ENCODE measurements at places on chromosomes 7 and 10.

DNA sequence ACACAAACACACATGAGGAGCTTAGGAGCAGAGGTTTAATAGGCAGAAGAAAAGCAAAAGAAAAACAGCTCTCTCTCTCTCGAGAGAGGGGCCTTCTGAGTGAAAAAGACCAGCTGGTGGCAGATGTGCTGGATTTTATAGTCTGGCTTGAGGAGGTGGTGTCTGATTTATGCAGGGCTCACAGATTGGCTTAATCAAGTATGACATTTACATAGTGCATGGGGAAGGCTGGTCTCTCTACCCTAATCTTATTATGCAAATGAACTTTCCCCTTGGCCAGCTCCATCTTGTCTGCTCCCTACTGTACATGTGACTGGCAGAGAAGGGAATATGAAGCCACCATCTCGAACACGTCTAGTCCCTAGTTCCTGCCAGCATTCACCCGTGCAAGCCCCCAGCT, 219.5 kb upstream of the ZNF804B start:
- no peak for DNase-seq

- no peak for DNase-seq
These were observed 46.1 kb downstream of the PPIF start for GRCh38 chr10:79393221-79393923.

DNA sequence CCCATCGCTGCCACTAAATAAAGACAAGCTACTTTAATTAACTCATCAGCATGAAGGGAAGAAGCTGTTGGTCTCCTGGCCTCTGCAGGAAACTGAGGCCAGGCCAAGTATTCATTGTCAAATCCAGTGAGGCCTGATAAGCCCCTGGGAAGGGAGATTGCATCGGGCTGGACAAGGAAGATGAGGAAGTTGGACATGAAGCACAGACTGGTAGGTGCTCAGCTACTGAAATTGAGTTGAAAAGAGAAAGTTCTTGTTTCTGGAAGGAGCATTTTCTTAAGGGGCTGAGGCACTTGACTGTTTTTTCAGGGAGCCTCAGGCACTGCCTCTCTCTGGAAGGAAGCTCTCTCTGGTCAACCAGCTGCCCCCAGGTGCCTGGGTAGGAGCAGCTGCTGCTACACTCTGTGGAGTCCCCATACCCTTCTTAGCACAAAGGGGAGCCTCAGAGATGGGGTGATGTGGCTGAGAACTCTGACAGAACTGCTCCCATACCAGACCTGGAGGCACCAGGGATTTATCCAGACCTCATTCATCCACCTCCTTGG, 90.3 kb upstream of the IKZF1 start:
- no peak for DNase-seq

DNA sequence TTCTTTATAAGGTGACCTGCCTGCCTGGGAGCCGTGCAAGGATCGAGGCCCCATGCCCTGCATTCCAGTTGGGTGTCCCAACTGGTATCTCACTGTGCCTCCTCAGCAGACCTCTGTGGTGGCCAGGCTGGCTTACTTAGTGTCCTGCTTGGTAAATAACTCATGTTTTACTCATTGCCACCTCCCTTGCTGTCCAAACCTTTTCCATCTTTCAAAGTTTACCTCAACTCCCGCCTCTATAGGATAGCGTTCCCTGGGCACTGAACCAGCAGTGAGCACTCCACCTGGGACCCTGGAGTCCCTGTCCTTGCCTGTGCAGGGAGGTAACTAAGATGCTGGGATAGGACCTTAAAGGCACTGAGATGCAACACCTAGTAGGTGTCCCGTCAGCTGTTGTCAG, 33.6 kb downstream of the SLC18A2 start:
- no peak for DNase-seq

GRCh38 chr10:102613286-102613685, 31.0 kb upstream of the TRIM8 start:
- no peak for DNase-seq

DNA sequence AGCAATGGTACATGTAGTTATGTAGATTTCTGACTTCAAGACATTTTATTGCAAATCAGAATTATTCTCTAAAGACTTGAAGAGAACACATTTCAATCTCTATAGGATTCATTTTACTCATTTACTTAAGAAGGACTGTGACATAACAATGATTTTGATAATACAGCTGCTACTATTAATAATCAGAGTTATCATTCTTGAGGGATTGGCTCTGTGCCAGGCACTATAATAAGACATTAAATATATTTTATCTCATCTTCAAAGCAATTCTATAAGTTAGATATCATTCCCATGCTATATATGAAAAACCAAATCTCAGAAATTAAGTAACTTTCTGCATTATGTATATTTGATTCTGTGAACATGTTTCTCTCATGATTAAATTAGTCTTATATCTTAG, 103.7 kb upstream of the CALCR start:
- DNase-seq, result no peak

- peak; percentile 46 for DNase-seq
These were observed 1.5 kb downstream of the GIMAP8 start for GRCh38 chr7:150451833-150452461.

DNA sequence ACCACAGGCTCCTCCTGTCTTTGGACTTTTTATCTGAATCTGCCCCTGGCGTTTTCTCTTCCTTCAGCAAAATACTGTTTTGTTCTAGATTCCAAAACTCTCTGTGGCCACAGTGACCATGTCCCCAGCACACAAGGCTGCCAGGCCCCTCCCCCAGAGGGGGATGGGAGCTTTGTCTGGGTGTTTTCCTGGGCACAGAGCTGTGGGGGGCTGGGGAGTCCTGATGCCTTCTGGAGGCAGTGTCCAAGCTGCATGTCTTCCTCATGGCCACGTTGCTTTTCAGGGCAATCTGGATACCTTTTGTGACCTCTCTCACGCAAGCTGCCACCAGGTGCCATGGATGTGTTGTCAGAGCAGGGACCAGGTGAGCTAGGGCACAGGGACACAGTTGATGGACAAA, 26.2 kb downstream of the ANTXRL start:
- no peak for DNase-seq

GRCh38 chr7:2983586-2983985, 60.1 kb downstream of the CARD11 start:
- DNase-seq, result no peak

DNA sequence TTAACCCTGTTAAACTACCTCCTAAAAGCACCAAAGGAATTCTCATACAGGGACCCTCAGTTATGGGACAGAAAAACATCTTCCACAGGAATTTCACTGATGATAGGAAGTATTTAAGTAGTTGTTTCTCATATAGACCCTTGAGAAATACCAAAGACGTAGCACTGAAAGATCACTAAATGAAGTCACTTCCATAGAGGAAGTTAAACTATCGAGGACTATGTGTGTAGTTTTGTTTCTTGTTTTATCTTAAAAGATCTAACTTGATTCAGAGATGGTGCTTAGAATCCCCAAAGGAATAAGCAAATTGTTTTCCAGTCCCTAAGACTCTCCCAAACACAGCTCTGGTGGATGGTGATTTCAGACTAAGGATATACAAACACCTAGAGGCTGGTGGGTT, 94.8 kb upstream of the AFAP1L2 start:
- no peak for DNase-seq

DNA sequence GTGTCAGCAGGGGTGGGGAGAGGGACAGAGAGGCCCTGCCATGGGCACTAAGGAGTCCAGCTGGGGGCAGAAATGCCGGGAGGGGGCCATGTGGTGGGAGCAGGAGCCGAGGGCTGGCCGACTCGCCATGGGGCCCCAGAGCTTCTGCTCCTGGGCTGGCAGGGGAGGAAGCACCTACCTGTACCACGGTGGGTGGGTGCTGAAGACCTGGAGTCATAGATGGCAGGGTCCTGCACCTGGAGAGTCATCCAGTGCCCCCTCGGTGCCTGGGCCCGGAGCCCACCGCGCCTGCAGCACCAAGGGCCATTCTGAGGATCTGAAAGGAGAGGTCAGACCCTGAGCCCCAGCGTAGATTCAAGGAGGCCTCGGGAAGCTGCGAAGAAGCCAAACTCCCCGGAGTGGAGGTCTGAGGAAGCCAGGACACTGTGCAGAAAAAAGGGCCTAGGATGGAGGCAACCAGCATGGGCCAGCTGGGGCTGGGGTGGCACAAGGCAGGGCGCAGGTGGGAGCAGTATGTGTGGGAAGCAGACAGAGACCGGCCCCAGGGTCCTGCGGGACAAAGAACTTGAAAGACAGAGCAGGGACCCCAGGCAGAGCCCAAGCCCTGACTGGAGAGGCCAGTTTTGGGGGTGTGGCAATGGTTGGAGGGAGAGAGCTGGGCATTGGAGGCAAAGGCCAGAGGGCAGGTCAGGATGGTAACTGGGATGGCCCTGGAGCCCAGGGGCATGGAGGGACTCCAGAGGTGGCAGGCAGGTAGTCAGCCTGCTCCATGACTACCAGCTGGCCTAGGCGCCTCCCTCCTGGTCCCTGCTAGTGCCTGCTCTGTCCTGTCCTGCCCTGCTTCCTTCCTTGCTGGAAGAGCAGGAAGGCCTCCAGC, 26.7 kb upstream of the SMARCD3 start:
- DNase-seq, result no peak

GRCh38 chr10:69644658-69645295, 14.7 kb downstream of the FAM241B start:
- peak; percentile 47 for DNase-seq

GRCh38 chr7:36272211-36272566, 117.5 kb upstream of the ANLN start:
- DNase-seq, result no peak

DNA sequence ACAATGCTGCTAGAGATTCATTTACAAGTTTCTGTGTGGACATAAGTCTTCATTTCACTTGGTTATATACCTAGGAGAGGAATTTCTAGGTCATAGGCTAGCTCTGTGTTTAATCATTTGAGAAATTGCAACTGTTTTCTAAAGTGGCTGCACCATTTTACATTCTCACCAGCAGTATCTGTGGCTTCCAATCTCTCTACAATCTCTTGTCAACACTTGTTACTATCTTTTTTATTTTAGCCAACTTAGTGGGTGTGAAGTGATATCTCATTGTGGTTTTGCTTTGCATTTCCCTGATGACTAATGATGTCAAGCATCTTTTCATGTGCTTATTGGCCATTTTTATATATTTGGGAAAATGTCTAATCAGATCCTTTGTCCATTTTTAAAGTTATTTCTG, 53.0 kb upstream of the DRGX start:
- DNase-seq, result no peak

GRCh38 chr10:67780759-67781538, 57.0 kb downstream of the DNAJC12 start:
- no peak for DNase-seq

GRCh38 chr10:112246-112645, 23.0 kb upstream of the ZMYND11 start:
- DNase-seq, result no peak

- DNase-seq, result no peak
These were observed 47.7 kb downstream of the LRRN3 start for GRCh38 chr7:111138586-111138985.

- DNase-seq, result no peak
These were observed 18.4 kb downstream of the TNS3 start for GRCh38 chr7:47563521-47563920.

DNA sequence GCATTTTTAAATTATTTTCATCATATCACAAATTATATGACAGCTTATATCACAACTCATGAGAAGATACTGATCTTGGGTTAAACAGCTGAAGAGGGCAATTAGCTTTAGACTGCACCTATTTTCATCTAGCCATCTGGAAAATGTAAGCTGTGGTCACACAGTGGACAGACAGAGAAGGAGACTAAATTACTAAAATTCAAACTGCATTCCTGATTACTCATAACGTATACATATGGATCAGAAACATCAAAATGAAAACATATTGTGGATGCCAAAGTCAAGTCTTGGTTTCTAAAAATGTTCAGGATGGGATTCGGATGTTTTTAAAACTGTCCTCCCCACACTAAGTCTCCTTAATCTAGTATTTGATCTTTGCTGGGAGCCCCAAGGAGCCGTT, 6.6 kb downstream of the BBIP1 start:
- DNase-seq, result no peak

GRCh38 chr7:30411173-30411572, 67.4 kb downstream of the NOD1 start:
- DNase-seq, result no peak

GRCh38 chr7:55651057-55651456, 78.8 kb upstream of the VOPP1 start:
- DNase-seq, result no peak

DNA sequence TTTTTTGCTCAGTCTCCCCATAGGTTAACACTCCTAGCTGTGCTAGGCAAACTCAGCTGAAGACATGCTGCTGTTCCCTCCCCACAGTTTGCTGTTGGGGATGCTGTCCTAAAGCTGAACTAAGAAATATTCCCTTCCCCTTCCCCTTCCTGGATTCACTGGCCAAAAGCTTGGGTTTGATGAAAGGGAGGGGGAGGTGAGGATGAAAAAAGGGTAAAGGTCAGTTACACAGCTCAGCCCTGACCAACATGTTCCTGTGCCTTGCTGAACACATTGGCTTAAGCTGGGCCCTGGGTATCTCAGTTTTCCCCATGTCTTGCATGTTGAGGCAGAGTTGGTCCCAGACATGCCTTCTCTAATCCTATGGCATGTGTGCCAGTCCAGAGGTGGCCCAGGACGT, 15.3 kb downstream of the CCM2 start:
- no peak for DNase-seq

DNA sequence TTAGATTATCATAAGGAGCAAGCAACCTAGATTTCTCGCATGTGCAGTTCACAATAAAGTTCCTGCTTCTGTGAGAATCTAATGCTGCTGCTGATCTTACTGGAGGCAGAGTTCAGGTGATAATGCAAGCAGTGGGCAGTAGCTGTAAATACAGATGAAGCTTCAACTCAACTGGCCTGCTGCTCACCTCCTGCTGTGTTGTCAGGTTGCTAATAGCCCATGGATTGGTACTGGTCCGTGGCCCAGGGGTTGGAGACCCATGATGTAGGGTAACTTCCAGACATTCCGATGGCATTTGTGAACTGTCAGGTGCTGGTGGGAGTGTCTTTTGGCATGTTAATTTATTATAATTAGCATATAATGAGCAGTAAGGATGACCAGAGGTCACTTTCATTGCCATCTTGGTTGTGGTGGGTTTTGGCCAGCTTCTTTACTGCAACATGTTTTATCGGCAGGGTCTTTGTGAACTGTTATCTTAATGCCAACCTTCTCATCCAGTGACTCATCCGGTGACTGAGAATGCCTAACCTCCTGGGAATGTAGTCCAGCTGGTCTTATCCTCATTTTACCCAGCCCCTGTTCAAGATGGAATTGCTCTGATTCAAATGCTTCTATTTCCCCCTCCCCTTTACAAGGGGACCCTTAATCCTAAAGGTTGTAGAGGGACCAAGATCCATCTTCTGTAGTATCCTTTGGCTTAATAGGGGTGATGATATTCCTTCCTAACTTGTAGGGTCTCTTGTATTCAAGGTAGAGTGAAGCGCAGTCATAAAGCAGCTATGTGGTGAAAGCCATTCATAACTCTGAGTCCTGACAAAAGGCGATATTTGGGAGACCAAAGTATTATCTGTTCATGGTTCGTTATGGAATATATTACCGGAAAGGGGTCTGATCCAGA, 165.8 kb downstream of the CCSER2 start:
- no peak for DNase-seq

Data from activated CD4-positive, alpha-beta T cell treated with anti-CD3 and anti-CD28 coated beads, Interleukin-2, Interleukin-4, amounts not matched to agents 100 ng/mL and 50 ng/mL, durations not matched to agents 16 hours and 8 hours (primary cell).